ENCODE measurements at places on chromosomes 2 and 18.

- no peak for DNase-seq
Observed at GRCh38 chr2:219733106-219733505, 105.7 kb downstream of the SLC4A3 start.

DNA sequence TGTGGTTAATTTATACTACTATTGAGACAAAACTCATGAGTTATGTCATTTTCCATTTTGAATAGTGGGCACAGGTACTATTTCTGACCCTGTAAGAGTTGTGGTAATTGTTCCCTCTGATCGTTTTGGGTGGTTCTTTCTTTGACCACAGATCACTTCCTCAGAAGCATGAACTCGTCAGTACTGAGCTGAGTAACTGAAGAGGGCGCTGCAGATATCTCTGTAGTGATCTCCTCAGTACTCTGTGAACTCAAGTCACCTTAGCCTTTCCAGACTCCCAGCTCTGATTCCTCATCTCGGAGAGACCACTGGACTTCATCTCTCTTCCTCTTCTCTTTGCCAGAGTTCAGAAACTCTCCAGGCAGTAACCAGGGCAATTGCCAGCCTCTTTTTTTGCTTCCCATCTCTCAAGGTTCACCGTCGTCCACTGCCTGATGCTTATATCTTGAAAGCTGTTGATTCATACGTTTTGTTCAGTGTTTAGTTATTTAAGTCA lies 9.4 kb upstream of the IL1RL1 start:
- DNase-seq, result peak; percentile 45

DNA sequence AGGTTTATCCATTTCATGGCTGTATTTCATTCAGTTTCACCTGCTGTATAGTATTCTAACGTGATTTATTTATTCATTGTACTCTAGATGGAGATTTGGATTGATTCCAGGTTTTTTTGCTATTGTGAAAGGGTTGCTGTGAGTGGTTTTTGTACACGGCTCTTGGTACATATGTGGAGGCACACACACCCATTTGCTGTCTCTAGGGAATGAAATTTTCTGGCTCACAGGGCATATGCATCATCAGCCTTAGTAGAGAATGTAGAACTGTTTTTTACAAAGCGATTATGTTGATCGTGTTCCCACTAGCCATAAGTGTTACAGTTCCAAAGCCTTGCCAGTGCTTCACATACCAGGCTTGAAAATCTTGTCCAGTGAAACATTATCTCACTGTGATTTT lies 5.1 kb downstream of the SPTBN1 start:
- DNase-seq, result no peak

DNA sequence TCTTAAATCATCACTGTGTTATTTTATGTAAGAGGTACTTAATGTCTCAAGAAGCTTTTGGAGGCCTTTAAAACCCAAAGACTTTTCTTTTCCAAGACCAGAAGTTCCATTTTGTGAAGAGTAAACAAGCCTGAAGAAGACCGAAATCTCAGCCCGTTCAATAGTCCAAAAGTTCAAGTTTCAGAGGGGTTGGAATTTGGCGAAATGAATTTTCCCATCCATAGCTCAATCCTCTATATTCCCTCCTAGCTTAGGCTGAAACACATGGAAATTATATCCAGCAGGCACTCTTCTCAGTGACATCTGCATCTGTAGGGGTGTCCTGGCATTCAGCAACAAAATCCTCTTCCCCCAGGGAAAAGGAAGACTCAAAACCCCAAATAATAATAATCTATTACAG lies 344.6 kb downstream of the ARHGAP15 start:
- no peak for DNase-seq

DNA sequence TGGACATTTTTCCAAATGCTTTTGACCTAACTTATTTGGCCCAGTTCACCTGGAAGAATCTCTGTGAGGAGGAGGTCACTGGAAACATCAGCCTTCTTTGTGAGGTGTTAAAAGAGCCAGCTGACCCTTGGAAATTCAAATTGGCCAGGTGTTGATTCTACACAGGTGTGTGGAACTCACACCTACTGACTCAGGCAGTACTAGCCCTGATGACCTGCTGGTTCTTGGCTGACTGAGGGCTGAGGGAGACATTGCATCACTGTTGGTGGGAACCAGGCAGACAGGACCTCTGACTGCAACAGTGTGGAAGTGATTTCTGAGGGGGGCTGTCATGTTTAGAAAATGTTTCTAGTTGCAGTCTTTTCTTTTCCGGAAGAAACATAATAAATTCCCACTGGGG lies 242.2 kb upstream of the LRRTM1 start:
- no peak for DNase-seq

GRCh38 chr2:36493306-36493705 lies 104.7 kb downstream of the FEZ2 start:
- DNase-seq, result no peak

DNA sequence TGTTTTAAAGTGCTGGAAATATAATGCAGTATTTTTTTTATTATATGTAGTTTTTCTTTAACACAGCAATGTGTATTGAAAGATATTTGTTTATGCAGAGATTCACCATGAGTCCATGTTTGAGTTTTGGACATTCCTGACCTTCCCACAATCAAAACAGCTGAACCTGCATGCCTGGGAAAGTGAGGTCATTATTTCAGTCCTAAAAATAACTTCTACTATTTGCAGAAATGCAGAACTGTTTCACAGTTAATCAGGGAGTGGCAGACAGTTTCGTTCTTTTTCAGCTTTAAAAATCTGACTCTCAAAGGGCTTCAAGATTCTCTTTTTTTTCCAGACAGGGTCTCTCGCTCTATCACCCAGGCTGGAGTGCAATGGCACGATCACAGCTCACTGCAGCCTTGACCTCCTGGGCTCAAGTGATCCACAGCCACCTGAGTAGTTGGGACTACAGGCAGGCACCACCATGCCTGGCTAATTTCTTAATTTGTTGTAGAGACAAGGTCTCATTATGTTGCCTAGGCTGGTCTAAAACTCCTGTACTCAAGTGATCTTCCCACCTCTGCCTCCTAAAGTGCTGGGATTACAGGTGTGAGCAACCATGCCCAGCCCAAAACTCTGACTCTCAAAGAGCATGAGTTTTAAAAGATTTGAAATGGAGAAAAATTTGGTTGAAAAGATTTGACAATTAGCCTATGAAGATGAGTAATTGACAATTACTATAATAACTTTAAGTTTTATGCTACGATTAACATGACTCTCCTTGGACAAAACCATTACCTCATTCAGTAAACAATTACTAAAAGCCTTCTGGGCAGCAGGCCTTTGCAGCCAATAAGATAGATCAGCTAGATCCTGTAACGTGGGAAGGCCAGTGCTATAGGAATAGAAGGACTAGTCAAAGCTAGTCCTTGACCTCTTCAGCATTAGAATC lies 5.0 kb upstream of the MYL12B start:
- no peak for DNase-seq

DNA sequence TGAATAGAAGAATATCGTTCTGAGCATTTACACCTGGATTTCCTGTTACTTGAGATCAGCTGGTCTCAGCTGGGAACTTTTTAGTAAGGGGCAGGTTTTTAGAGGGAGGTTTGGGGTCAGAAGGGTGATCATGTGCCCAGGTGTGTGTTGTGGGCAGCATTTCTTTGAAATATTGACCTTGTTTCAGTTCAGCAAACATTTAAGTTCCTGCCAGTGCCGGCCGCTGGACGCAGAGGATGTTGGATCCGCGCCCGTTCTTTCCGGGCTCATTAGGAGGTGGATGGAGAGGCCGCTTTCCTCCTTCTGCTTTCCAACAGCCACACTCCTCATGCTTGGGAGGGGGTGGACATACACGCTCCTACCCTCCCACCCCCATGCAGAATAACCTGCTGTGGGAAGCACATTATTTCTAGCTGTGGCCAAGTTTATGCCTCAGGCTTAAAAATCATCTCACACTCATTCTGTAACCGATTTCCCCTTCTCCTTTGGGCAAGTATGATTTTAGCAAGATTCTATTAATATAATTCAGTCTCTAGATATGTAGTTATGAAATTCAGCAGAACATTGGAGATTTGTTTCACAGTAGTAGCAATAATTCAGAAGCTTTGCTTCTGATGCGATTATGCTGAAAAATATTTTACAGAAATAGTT lies 131.4 kb downstream of the ZNF236 start:
- DNase-seq, result no peak

DNA sequence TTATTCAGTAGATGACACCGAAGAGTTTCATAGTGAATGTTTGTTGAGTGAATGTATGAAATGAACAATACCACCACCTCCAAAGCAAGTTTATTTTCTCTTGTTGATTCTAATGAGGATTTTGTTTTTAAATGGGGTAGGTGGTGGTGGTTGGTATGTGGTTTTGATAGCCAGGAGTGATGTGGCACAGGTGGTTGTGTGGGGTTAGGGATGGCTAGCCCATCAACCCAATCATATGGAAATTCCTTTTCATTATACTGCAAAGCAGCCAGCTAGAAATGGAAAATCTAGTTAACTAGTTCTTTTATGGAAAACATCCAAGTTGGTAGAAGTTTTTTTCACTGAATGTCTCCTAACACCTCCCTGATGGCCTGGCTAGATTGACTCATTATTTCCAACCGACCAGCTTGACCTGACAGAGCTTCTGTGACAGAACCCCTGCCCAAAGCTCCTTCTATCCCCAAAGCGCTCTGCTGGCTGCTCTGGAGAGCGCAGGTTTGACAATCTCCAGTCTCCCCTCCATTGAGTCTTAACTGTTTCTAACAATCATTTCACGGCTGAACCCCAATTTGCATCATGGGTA lies 376.9 kb downstream of the MTX2 start:
- no peak for DNase-seq

GRCh38 chr2:136118819-136119716 lies 1.1 kb upstream of the CXCR4 start:
- DNase-seq, result peak; percentile 69

DNA sequence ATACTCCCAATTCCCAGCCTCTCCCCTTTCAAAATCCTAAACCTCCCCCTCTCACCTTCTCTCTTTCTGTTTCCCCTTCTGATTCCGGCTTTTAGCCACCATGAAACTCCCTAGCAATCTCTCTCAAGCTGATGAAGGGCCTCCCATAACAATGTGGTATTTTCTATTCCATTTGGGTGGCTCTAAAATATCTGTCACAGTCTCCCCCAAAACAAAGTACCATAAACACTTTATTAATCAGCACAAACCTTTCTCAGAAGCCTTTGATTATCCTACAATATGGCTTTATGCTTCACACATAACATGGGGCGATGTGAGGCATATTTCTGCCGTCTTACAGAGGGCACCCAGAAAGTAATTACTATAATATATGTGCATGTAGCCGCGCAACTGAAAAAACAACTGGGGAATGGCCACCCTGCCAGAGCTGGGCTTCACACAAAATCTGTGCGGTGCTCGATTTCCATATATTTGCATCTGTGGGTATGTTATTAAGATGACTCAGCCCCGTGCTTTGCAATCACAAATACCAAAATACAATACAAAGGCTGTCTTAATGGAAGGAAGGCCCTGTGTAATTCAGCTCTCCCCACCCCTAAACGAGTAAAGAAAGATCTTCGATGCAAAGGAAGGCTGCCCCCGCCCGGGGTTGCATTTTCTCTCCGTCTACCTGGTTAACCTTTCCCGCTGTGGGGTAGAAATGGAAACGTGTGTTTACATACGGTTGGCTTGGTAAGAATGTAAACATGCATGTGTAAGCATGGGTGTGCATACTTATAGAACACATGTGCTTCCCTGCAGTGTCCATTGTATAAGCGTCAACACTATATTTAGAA lies 81.4 kb downstream of the CELF4 start:
- no peak for DNase-seq

GRCh38 chr2:214514704-214515103 lies 103.8 kb downstream of the VWC2L start:
- no peak for DNase-seq

DNA sequence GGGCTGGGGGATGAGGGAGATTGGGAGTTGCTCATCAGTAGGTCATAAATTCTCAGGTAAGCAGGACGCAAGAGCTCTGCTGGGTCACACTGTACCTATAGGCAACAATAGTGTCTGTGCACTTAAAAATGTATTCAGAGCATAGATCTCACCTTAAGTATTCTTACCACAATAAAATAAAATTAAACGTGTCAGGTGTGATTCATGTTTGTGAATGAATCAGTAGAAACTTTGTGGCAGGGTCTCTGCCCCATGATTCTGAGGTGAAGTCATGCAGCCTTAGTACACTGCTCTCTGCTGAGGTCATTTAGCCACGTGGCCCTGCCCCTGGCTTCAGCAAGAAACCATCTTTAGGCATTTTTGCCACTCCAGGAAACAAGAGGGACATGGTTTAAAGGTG lies 253.8 kb downstream of the FBXO15 start:
- DNase-seq, result no peak

GRCh38 chr2:28449488-28450395 lies 46.1 kb upstream of the PLB1 start:
- DNase-seq, result peak; percentile 81

GRCh38 chr2:33512112-33512511 lies 35.7 kb downstream of the RASGRP3 start:
- no peak for DNase-seq

GRCh38 chr2:63261137-63261621 lies 210.5 kb downstream of the OTX1 start:
- no peak for DNase-seq

DNA sequence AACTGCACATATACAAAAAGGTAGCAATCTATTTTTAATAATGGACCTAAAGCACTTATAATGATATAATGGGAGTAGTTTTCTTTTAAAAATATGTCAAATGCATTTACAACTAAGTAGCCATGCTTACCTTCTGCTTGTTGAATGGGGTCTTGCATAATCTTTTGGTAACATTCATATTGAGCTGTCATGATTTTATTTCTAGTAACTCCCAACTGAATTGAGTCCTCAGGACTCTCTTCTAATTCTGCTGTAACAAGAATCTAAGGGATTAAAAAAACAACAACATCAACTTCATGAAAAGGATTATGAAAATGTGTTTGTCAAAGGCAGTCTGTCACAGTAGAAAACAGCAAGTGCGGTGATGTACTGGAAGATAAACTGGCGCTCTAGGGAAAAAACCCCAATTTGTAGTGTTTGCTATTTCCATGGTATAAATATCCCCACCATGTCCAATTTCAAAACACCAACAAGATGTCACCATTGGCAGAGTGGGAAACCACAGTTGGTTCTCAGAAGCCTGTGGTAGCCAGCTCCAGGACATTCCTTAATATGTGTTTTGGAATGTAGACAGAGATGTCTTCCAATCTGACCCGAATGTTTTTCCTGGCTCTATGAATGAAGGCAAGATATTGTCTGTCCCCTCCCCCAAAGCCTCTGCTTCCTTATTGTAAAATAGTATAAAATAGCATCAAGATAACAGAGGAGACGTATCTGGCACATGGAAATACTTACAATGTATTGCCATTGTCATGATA lies 64.8 kb downstream of the CALCRL start:
- DNase-seq, result no peak

- DNase-seq, result no peak
Observed at GRCh38 chr18:46812311-46812710, 55.5 kb upstream of the ST8SIA5 start.

DNA sequence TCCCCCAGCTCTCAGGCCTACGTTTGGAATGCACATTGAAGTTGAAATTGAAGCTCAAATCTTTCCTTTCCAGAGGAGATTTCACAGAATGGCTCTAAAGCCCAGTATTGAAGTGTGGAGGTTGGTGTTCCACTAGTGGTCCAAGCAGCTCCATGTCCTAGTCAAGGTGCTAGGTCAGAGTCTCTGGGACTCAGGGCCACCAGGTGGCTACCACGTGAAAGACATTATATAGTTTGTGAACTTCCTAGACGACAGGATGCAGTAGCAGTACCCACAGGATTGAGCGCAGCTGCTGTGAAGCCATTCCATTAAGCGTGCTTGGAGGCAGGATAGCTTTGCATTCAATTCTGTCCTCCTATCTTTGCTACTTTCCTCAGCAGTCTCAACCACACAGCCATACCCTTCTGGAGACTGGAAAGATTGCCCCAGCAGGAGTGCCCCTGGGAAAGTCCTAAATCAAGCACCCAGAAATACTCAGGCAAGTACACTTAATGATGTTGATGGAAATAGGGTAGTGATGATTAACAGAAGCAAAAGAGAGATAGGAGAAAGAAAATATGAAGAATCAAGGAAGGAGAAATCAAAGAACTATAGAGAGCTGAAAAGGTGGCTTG lies 4.7 kb upstream of the TGFA start:
- no peak for DNase-seq

Measured in activated CD4-positive, CD25-positive, alpha-beta regulatory T cell treated with anti-CD3 and anti-CD28 coated beads, Interleukin-2, amount 50 U/mL, for 72 hours (primary cell).